ENCODE measurements at places on chromosomes 7 and 10.

DNA sequence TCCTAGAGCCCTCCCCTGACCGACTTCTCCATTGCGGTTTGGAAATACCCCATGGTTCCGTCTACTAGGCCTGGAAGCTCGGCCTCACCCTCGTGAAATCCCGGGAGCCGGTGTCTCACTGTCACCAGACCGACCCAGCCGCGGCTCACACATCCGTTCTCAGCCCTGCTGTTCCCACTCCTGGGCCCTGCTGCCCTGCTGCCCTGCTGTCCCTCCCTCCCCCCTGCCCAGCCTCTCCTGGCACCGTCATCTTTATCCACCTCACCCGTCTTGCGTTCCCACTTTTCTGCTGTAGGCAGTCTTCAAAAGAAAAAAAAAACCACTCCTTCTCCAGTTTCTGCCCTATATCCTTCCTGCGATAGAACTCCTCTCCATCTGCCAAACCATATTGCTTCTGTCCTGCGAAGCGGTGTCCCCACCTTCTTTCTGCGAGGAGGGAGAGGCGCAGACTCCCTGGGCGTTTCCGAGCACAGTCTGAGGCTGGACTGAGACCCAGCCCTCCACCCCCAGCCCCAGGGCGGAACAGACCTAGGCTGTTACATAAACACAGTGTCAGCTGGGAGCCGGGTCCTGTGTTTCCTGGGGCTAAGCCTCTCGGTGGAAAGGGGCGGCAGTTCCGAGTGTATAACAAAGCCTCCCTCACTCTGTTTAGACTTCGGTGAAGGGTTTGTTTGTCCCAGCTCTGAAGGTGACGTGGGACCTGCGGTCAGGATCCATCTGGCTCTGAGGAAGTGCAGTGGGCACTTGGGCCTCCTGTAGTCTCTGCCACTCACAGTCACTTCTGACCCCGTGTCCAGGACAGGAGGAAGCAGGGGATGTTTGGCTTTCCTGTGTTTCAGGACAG, 2.8 kb downstream of the AGAP3 start:
- no peak for DNase-seq

DNA sequence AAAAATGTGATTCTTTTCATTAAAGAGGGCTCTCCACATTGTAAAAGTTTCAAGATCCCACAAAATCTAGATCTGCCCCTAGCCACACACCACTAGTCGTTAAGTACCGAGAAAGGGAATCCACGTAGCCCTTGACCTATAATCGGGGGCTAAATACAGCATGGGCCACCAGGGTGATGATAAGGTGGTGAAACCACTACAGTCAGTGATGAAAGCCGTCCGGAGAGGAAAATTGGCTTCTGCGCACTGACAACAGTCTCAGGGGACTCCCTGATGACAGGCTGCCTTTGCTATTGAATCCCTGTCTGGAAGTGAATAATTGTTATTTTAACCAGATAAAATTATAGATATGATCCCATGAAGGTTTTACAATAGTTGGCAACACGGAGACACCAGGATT, 4.6 kb downstream of the TECTB start:
- DNase-seq = no peak

DNA sequence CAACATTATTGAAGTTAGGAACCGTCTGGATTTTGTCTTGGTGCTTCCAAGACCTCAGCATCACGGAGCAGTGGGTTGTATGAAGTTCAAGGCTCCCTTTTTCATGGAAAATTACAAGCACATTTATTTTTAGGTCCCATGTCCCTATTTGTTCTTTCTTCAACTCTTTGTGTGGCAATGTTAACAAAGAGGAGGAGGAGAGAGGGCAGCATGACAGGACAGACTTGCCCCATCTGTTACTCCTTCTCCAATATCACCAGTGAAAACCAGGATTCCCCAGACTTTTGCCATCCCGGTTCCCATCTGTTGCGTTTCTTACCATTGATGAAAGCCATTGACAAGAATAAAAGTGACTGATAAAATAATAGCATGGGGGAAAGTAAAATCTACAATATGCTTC, 28.6 kb downstream of the EEPD1 start:
- DNase-seq = no peak

GRCh38 chr7:106598663-106599342, 62.2 kb downstream of the CCDC71L start:
- peak; percentile 16 for DNase-seq

DNA sequence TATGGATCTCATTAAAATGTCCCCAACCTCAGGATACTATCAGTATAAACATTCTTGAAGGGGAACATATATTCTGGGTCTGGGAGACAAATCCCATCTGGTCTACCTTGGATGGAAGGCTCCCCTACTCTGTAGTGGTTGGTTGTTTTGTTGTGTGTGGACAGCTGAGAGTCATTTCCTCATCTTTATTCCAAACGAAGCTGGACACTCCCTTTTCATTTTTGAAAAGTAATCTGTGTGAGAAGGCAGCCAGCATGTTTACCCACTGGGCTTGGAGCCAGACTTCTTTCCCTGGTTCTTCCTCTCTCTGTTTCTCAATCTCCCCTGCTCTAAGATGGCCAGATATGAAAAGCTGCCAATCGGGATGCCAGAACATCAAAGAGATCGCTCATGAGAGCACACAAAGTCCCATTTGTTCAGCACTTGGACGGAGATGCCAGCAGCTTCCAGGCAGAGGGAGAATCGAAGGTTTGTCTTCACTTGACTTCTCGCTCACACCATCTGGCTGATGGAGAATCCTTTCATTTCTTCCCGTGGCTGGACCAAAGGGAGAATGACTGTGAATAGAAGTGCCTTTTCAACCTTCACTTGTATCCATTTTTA, 108.1 kb upstream of the AGR3 start:
- DNase-seq = no peak

GRCh38 chr7:122260336-122260735, 44.2 kb downstream of the FEZF1 start:
- DNase-seq = no peak

- DNase-seq = no peak
Observed at GRCh38 chr7:22757338-22757994, 30.5 kb downstream of the IL6 start.

DNA sequence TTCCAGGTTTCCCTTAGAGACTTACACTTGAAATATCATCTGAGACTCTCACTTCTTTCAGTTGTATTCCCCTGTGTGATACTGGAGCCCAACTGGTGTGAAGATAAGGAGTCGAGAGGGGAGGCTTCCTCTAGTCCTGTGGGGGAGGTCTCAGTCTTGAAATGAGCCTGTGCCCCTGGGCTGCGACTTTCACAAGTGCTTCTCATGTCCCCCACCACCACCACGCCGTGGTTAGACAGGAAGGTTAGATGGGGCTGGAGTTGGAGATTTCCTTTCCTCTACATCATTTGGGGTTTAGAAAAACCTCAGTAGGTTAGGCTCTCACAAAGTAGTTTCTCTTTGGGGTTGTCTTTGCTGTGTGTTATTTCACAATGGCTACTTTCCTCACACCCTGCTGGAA, 25.6 kb upstream of the MKX start:
- DNase-seq = no peak

DNA sequence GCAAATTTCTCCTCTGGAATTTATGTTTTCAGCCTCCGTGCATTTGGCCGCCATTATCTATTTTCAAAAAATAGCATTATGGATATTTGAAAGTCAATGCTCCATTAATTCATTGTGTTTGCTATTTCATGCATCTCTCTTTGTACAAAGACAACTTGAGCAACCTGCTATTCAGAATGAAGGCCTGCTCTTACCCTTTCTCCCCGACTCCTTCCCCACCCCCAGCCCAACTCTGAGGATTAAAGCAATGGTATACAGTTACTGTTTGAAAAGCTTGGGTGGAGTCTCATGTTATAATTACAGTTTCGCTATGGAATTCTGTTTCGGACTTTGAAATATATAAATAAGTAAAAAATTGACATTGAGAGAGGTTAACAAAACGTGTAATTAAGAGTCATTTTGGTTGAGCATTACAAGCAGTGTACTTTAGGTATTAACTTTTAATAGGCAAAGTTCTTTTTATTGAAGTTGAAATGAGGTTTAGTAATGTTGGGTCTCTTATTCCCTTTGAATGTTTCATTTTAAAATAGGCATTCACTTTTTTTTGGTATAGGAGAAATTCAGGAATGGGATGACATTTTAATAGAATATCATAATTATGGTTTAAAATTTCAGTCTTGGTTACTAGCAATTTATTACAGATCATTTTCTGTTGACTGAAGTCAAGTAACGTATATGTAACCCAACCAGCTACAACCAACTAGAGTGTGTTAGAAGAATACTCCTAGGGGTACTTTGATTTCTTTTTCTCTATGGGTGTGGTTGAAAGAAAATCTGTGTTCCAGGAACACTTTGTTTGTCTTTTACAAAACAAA, 93.1 kb downstream of the ARID5B start:
- DNase-seq = no peak

DNA sequence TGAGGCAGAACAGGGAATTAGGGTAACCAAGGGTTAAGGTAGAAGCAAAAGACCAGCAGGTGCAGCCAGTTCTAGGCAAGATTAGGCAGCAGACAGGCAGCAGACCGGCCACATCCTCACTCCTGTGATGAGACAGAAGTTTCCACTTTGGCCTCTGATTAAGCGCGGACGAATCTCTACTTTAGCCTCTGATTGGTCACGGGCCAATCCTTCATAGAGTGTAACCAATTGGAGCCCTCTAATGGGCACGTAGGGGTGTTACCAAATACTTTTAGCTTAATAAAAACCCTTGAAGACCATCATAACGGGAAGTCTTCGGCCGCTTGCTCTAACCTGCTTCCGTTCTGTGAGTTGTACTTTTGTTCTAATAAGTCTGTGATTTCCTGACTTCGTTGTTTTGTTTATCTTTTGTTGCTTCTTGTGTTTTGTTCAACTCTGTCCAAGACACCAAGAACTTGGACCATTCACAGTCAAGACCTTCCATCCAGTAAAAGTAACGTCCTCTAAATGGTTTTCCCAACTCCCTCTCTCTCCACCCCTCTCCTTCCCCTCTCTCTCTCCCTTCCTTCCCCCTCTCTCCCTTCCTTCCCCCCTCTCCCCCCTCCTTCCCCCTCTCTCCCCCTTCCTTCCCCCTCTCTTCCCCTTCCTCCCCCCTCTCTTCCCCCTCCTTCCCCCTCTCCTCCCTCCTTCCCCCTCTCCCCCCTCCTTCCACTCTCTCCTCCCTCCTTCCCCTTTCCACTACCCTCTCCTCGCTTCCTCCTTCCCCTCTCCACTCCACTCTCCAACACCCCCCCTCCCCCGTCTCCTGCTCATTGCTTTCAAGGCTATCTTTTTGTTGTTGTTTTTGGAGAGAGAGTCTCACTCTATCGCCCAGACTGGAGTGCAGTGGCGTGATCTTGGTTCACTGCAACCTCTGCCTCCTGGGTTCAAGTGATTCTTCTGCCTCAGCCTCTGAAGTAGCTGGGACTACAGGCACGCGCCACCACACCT, 13.2 kb upstream of the MALSU1 start:
- DNase-seq = no peak

GRCh38 chr10:97964748-97965147, 65.7 kb downstream of the CRTAC1 start:
- DNase-seq = no peak

- DNase-seq = no peak
Observed at GRCh38 chr7:82376739-82377138, 66.8 kb downstream of the CACNA2D1 start.

DNA sequence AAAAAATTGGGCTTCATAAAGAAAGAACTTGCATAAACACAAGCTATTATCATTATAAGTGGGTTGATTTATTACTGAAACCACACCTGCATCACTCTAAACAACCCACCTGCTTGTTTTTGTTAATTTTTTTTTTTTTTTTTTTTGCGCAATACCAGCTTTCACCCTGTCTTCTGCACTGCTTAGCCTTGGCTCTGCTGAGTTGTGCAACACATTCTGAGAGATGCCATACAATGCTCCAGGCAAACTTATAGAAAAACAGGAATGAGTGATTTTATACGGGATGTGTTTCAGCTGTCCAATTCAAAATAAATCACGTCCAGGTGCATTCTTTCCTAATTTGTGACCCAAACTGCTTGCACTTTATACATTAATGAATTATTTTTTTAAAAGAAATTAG, 923.6 kb downstream of the GATA3 start:
- DNase-seq = no peak

- no peak for DNase-seq
Observed at GRCh38 chr7:31953432-31953831, 116.8 kb downstream of the PDE1C start.

DNA sequence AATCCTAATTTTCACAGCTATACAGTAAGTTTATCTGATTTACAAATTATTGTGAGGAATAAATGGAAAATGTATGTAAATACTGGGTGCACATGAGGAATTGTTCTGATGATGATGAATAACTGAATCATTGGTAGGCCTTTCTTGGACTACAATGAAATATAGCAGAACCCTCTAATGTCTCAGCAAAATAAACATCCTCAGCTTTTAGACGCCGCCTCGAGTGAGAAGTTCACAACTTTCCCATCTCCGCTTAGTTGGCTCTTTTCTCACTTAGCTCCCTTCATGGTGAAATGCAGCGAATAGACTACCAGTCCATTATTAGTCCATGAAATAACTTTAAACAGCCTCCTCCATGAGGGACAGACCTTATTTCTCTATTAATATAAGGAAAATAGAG, 182.3 kb downstream of the BICC1 start:
- DNase-seq = no peak

DNA sequence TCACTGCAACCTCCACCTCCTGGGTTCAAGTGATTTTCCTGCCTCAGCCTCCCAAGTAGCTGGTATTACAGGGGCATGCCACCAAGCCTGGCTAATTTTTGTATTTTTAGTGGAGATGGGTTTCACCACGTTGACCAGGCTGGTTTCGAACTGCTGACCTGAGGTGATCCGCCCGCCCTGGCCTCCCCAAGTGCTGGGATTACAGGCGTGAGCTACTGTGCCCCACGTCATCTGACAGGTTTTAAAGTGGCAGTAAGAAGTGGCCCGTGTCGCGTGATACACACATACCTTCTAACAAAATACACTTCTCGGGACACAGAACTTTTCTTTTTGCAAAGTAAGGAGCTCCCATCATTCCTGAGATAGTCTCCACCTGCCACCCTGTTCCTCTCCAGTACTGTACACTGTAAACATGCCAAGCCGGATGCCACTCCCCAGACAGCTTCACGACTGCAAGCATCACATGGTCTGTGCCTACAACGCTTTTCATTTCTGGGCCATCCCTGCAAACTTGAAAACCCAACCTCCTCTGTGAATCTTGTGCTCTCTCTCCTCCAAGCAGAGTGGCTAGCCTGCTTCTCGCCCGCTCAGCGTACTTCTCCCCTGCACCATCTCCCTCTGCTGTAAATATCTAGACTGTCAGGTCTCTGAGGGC, 256.3 kb upstream of the KLF14 start:
- DNase-seq = no peak

GRCh38 chr7:37284805-37285231, 163.8 kb downstream of the ELMO1 start:
- peak; percentile 17 for DNase-seq

- no peak for DNase-seq
Observed at GRCh38 chr7:101094791-101095375, 9.6 kb downstream of the TRIM56 start.

- no peak for DNase-seq
Observed at GRCh38 chr7:69067397-69067796, 530.9 kb upstream of the AUTS2 start.

GRCh38 chr7:128053023-128053422, 21.8 kb upstream of the LRRC4 start:
- no peak for DNase-seq

GRCh38 chr7:90842430-90842788, 246.3 kb downstream of the CDK14 start:
- DNase-seq = no peak

All from stimulated activated CD4-positive, alpha-beta T cell treated with anti-CD3 and anti-CD28 coated beads, Interleukin-1b, Interleukin-23, amount 100 ng/mL, for 1 hour (primary cell).